ENCODE measurements at places on chromosomes 16 and 17.

- no peak for DNase-seq
Measured at GRCh38 chr16:57479205-57479975, 6.9 kb downstream of the DOK4 start.

GRCh38 chr16:2853531-2854073 is 4.4 kb downstream of the PRSS22 start:
- DNase-seq: no peak

GRCh38 chr17:67393809-67394397 is 16.8 kb downstream of the PITPNC1 start:
- no peak for DNase-seq

DNA sequence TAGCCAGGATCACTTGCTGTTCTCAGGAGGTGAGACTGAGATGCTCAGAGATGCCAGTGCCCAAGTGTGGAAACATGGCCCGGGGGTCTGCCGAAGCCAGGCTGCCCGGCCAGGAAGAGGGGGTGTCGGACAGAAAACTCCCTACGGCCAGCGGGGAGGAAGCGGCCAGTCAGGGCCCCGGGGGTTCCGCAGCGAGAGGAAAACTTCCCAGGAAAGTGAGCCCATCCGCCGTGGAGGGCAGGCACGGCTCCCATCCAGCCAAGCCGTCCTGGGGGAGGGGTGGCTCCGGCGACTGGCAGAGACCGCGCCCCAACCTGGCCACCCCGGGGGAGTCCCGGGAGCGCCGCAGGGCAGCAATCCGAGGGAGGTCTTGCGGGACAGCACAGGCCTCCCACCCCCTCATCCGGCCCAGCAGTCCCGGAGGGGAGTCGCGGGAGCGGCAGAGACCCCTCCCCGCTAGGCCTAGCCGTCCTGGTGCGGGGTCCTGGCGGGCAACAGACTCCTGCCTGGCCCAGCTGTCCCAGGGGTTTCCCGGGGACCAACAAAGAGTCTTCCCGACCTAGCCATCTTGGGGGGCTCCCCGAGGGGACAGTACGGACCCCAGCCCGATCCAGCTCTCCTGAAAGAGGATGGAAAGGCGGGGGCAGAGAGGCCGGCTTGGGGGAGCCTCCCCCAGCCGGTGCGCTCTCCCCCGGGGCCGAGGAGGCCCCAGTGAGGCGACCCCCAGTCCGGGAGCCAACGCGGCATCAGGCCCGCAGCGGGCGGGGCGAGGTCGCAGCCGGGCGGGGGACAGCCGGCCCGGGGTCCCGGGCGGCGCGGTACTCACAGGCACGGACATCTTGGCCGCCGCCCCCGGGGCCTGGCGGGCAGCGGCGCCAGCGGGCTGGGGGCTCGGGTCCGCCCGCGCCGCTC is 13.8 kb upstream of the BCAR1 start:
- DNase-seq: no peak

DNA sequence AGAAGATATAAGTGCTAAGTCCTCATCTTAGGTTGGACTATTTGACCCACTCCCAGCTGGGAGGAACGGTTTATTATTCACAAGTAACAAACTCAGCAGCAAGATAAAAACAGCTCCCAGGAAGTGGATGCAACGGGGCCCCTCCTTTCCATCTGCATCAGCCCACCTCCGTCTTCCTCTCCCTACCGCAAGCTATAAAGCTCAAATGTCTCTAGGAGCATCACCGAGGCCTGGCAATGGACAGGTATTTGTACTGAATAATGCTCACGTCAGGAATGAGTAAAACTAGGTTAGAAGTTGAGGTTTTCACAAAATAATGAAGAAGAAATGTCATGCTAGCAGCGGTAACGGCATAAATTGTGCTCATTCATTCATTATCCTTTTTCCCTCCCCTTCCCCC is 408.7 kb upstream of the PSMD7 start:
- DNase-seq: no peak

- peak; percentile 49 for DNase-seq
Measured at GRCh38 chr17:73900516-73900915, 256.3 kb upstream of the SDK2 start.
